ENCODE measurements at places on chromosomes 5 and 9. TPM values are rescaled to one million over a fixed set of nuclear protein-coding genes. Genes with fewer than 3 reads are reported as not detected.
A peak's percentile ranks its signal among the peaks of the same experiment; 100 is the strongest.

DNA sequence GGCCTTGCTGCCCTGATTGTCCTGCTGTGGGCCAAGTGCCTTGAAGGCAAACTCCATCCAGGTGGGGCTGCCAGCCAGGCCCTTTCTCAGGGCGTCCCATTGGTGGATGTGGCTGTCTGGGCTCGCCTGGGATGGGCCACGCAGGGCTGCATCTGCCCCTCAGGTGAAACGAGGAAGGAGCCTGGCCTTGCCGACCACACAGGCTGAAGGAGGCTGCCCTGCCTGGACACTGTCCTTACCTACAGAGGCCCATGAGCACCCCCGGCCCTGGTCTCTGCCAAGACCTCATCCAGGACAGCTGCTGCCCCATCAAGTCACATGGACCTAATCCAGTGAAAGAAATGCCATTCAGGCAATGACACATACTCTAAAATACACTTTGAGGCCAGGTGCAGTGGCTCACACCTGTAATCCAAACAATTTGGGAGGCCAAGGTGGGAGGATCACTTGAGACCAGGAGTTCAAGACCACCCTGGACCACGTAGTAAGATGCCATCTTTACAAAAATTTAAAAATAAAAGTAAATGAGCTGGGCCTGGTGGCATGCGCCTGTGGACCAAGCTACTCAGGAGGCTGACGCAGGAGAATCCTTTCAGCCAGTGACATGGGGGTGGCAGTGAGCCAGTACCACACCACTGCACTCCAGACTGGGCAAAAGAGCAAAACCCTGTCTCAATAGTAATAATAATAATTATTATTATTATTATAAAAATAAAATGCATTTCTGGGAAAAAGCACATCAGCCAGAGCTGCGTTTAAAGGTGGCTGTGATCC is 33.9 kb downstream of the PNPLA7 start:
- no peak for DNase-seq

The PCA3 gene
- polyA plus RNA-seq = 0.86 TPM

GRCh38 chr9:111362526-111362925 is 32.5 kb upstream of the OR2K2 start:
- DNase-seq = no peak

DNA sequence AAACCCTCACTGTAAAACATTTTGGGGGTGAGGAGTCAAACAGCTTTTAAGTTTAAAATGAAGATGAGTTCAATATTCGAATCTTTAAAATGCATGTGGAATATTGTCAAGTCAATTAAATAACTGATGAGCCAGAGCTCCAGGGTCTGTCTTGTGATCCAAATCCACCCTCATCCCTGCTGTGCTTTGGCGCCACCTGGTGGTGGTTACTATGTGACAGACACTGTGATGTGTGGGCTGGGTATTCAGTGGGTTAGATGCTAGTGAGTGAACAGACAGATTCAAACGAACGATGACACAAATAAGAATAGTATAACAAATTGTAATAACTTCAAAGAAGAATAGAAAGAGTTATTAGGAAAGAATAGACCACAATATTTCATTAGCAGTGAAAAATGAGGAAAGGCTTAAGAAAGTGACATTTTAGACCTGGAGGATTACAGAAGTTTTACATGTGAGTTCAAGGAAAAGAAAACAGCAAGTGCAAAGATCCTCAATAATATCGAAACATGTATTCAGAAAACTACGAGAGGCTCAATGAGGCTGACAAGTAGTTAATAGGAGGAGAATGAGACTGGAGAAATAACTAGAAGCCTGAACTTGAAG is 51.4 kb upstream of the CHSY3 start:
- DNase-seq = peak; percentile 76

DNA sequence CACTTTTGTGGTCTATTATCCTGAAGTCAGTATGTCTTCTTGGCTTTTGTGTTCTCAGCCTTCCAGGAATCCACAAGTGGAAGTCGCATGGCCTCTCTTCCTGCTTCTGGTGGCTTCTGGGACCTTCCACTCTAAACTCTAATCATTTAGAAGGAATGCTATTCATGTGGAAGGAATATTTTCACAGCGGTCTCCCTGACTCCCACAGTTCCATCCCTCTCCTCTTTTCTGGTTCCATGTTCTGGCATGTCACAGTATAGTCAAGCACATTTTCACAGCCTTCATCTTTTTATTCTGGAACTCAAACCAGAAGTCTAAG is 7.3 kb upstream of the RAI14 start:
- no peak for DNase-seq

GRCh38 chr5:77329664-77330430 is 119.4 kb downstream of the PDE8B start:
- no peak for DNase-seq

The ALDH1A1 gene
- 73.4 TPM for polyA plus RNA-seq

DNA sequence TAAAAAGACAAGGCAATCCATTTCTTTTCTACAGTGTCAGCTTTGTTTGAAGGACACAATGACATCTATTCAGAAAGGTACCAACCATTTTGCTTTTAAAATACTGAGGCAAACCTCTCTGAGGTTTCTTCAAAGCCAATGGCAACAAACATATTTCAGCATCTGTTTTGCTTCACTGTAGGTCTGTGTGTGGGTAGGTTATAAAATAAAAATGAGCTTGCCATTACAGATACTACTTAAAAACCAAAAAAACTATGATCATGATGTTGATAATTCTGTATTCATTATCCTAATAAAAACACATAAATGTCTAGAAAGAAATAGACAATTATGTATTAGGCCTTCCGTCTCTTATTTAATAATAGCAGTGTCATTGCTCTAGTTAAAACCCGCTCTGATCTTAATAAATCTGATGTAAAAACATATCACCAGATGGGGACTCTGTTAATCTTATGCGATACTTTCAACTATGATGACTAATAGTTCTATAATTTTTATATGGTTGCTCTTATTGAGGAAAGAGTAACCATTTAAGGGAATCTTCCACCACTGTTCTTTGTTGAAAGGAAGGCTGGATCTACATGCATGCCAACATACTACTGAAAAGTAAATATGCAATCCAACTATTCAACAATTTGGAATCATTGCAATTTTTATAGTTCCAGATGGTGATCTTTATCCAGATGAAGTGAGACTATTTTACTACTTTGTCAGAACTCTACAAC is 647.2 kb downstream of the PDE4D start:
- no peak for DNase-seq

DNA sequence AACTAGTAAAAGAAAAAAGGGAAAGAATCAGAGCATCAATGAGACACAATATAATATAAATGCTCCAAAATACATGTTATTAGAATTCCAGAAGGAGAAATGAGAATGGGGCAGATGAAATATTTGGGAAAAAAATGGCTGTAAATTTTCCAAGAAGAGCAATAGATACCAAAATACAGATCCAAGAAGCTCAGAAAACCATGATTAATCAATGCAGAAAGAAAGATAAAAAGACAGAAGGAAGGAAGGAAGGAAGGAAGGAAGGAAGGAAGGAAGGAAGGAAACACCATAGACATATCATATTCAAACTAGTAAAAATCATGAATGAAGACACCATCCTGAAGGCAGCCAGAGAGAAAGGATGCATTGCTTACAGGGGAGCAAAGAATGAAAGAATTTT is 920.9 kb downstream of the EFNA5 start:
- DNase-seq = no peak

GRCh38 chr5:114317751-114318150 is 44.1 kb upstream of the KCNN2 start:
- no peak for DNase-seq

DNA sequence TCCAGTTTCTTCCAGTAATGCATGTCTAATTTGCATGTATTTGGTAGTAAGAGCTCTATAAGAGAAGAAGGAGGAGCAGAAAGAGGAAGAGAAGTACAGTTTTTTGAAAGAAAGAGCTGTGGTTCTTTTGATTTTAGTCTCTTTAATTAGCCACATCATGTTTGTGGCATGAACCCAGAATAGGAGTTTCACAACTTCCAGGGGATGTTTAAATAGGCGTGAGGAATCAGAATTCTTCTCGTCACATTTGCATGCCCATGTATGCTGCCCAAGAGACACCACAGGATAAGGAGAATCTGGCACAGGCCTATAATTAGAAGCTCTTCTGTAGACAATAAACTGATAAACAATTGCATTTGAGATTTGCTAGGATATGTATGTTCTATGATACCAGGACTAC is 78.7 kb downstream of the GAS1 start:
- DNase-seq = no peak

GRCh38 chr9:98118640-98119601 is at the start of gene TRIM14:
TRIM14 (minus strand) TSS chr9:98119222; CDS start chr9:98119188, 34 bp downstream.
- peak; percentile 57 for DNase-seq

The SMIM33 gene
- not detected for polyA plus RNA-seq

GRCh38 chr5:66207800-66208561 is 63.9 kb downstream of the SREK1 start:
- DNase-seq = no peak

The TAF1L gene
- not detected for polyA plus RNA-seq

DNA sequence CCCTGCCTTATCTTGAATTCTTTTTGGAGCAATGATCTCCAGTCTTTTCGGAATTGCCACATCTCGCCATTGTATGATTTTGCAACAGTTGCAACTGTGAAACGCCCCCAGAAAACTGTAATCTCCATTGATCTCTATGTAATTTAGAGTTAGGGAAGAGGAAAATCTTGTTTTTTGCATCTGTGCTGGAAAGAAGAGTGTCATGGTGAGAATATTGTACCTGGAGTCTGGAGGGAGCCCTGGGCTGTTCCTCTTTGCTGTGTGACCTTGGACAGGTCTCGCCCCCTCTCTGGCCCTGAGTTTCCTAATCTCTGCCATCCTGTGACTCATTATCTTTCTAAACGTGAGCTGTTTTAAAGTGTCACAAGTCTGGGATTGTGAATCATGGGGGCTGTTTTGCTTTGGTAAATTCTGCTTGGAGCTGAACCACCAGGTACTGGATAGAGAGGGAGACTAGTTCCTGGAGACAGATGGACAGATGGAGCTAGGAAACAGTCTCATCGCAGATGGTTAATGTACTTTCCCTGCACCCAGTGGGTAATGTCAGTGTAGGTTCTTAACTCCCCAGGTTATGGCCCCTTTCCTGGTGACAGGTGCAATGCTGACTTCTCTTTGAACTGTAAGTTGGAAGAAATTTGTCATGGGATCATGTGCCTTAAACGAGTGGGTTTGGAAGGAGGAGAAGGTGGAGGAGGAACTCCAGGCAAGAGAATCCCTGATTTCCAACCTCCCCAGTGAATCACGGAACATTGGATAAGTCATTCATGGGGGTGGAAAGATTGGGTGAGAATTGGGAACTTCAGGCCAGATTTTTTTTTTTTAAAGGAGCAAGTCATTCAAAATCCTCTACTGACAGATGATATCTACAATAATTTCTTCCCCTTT is 19.6 kb downstream of the PPARGC1B start:
- no peak for DNase-seq

DNA sequence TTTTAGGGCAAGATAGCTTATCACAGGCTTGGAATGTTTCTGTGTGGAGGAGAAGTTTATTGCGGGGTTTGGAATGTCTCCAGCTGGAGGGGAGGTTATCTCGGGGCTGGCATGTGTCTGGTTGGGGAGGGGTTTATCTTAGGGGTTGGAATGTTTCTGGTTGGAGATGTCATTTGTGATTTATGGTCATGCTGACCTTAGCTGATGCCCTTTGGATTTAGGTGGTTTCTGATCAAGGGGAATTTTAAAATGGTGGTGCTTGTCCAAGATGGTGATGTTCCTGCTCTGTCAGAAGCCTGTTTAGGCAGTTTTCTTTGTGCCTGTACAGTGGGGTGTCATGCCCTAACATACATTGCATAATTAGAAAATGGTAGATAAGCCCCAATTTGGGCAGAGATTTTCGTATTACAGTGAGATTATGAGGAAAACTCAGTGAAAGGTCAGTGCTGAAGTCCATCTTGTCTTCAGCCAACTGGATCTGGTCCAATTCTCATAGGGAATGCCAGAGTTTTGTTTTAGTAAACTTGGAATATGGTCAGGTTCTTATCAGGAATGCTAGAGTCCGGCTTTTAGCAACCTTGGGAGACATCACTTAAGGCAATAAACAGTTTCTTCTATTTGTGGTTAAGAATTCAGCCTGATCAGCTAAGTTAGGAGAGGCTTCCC is 14.3 kb downstream of the CDK20 start:
- no peak for DNase-seq

DNA sequence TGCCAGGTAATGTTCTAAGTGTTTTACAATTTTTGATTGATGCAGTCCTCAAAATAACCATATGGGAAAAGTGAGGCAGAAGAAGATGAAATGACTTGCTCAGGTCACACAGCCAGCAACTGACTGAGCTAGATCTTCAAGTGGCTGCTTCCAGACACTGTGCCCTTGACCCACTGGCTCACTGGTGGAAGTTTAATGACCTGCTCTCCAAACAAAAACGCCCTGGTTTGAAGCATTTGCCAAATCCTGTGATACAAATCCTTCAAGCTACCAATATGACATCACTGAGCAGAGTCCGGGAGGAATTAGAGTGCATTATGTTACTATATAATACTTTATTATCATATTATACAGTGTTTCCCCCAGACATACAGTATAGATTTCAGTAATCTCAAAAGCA is 459.4 kb downstream of the GADD45G start:
- DNase-seq = no peak

GRCh38 chr5:147484708-147485020 is 25.2 kb downstream of the DPYSL3 start:
- no peak for DNase-seq

DNA sequence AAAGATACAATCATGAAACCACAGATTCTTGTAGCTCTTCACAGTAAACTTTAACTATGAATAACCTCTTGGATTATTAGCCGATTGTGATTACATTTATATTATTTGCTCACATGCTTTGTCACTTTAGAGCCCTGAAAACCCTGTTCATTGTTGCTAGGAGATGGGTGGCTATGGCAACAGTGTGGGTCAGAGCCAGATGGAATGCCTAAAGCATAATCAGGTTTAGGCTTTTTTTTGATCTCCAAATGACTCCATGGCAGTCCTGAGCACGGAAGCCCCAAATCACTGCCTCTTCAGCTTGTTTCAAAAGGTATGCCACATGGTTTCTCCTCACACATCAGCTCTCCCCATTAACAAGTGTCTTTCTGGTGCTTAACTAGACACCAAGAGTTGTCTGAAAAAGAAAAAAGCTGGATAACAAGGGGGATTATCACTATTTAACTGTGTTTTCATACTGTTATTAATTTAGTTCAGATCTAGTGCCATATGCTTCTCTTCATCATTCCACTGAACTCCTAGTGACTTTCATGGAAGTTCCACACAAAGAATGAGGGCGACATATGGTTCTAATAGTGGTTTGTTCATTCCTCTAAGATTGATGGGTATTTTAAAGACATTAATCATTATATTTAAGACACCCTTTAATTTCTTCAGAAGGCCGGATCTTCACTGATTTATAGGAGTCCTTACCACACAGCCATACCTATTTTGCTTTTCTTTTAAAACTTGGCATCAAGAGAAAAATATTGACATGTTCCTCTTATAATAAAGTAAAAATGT is 88.8 kb upstream of the PAM start:
- no peak for DNase-seq

GRCh38 chr5:99243111-99243510 is 314.3 kb upstream of the CHD1 start:
- DNase-seq = no peak

The ADAMTS16 gene
- polyA plus RNA-seq = not detected

Data from endothelial cell of umbilical vein (primary cell).